ENCODE measurements at places on chromosomes 6 and 20.

- peak; percentile 23 for DNase-seq
These were observed 81.0 kb upstream of the ASF1A start for GRCh38 chr6:118812970-118813369.

DNA sequence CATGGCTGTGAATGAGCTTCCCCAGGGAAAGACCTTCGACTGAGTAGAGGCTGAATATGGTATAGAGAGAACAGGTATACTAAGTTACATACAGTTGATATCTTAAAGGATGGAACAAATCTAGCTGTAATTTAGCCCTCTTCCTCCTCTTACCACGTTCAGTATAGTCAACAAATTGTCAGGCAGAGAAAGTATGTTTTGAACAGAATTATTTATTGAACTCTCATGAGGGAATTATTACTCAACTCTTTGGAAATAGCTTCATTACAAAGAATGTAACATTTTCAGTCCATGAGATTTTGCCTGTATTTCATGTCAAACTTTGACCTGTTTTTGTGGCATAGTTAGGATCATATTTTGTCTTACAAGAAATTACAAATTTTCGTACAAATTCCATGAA, 63.0 kb downstream of the SH3BGRL2 start:
- DNase-seq = no peak

DNA sequence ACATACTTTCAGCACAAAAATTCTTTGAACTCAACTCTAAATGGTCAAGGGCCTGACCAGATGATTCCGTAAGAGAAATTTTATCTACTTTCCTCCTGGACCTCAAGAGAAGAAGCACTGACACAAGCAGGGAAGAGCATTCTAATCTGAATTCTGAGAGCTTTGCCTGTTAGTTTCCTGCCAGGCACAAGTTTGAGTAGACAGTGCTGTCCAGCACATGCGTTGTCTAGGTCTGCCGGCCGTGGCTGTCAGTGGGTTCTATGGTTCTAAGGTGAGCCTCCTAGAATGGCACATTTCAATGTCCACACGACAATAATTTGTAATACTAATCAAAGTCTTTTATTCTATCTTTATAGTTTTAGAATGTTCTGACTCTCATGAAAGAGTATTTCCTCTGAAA, 91.9 kb downstream of the RFPL4B start:
- no peak for DNase-seq

DNA sequence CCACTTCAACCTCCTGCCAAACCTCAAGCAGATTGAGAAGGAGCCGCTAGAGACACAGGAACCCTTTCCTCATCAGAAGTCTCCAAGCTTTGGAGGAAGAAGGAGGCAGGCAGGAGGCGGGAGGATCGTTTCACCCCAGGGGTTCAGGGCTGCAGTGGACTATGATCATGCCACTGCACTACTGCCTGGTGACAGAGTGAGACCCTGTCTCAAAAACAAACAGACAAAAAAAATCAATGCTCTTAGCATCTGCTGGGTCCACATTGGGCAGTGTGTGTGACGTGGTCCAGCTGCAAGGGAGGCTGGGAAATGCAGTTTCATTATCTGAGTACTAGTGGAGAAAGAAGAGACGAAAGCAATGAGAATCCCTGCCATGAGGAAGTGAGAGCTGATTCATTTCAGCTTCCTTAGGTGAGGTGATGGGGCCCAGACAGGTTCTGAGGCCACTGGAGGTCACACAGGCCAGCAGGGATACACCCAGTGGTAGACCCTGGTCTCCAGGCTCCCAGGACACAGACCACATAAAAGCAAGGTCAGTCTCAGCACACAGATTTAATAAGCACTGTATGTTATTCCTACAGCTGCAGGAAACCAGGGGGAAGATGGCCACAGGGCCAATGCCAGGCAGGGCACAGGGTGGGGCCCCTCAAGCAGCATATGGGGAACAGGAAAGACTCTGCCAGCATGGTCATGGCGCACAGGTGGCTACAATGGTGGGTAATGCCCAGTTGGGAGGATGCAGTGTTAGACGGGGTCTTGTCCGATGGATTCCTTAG, 4.3 kb downstream of the GFRA4 start:
- no peak for DNase-seq

DNA sequence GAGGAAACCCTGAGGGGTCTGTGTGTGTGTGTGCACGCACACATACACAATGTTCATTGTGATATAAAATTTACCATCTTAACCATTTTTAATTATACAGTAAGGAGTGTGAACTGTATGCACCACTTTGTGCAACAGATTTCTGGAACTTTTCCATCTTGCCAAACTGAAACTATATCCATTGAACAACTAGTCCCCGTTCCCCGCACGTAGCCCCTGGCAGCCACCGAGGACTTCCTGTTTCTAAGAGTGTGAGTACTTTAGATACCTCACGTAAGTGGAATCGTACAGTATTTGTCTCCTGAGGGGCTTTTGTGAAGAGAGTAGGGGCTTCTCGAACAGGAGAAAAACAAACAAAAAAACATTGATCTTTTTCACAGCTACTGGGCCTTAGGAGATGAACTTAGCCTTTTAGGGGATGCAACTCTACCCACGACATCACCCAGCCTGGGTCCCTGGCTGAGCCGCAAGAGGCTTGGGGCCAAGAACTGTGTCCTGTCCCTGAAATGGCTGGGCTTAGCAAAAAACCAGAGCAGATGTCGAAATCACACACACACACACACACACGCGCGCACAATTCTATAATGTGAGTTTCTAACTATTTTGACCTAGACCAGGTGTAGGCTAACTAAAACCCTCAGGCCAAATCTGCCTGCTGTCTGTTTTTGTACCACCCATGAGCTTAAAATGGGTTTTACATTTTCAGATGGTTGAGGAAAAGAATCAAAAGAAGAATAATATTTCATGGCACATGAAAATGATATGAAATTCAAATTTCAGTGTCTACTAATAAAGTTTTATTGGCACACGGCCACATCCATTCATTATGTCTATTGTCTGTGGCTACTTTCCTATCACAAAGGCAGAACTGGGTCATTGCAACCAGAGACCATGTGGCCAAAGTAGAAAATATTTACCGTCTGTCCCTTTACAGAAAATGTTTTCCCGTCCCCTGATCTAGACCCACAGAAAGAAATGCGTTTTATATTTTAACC, 144.2 kb downstream of the EYA2 start:
- no peak for DNase-seq

GRCh38 chr6:125306756-125307149, 5.0 kb upstream of the HDDC2 start:
- DNase-seq = no peak

DNA sequence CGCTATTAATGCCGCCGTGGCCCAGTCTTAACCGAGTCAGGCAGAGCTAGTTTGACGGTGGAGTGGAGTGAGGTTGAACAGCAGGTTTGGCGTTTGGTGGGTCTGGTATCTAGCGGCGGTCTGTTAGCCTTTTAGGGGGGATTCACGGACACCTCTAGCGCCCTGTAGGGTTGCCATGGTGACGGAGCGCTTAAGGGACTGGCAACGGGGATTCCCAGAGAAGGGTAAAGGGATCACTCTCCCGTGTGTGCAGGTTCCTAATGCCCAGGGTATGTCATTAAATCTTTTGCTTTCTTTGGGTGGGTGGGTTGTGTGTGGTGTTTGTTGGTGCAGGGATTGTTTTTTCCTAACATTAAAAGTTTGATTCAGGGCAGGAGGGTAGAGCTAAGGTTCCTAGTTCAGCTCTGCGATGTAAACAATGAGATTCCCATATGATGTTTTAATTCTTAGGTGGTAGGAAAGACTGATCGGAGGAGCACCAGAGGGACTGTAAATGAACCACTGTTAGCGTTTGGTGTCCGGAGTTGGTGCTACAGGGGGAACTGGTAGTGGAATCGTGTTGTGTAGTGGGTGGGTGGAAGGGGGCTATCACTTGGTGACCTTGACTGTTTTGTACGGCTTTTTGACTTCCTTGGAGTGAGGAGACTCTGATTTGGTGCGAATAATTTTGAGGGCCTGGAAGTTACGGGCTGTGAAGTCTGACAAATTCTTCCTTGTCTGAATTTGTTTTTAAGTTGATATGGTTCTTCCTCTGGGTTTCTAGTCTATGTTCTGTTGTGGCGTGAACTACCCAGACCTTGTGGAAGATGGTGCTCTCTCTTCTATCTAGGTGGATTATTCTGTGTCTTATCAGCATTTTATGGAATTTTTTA, 5.0 kb downstream of the BRD2 start:
- DNase-seq = no peak

- DNase-seq = no peak
These were observed 29.3 kb upstream of the LOC128125822 start for GRCh38 chr6:63543001-63543400.

GRCh38 chr6:41577356-41578216, 31.4 kb downstream of the FOXP4 start:
- DNase-seq = peak; percentile 62

GRCh38 chr6:28485482-28485881, 30.1 kb downstream of the GPX6 start:
- DNase-seq = no peak

DNA sequence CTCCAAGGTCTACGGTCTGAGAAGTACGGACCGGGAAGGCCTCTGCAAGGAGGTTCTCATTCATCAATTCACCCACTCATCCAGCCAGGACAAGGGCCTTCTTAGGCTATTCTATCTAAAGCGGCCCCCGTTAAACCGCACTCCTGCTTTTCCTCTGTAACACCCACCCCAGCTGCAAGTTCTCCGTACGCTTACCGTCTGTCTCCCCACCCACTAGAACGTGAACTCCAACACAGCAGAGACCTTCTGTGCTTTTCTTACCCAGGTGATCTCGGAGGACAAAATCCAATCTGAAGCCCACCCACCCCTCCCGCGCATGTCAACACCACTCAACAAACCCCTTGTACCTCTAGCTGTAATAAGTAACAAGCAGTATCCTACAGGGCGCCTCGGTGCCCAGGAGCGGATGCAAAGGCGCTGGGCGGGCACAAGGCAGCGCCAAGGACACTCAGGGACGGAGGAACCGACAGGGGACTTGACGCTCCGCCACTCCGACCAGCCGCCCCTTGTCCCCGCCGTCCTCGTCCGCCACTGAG, 351 bp downstream of the AURKA start:
- DNase-seq = no peak

- peak; percentile 55 for DNase-seq
These were observed 163.9 kb upstream of the STXBP5 start for GRCh38 chr6:147040121-147040910.

GRCh38 chr6:142374965-142375733, 73.3 kb downstream of the ADGRG6 start:
- DNase-seq = peak; percentile 59

DNA sequence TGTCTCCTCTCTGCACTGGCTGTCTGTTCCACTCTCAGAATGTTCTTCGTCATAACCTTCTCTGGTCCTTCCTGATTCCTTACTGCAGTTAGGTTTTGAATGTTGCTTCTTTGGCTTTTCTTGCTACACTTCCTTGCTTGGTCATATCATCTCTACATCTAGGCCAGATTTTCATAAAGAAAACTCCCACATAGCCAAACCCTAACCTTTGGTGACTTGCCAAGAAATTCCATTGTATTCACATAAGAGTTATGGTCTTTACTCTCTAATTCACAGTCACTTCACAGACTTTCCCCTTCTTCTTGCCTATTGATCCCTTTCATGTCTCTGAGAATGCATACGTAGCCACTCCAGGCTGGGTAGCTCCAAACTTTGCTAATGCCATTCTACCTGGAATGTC, 41.9 kb upstream of the SIM1 start:
- no peak for DNase-seq

DNA sequence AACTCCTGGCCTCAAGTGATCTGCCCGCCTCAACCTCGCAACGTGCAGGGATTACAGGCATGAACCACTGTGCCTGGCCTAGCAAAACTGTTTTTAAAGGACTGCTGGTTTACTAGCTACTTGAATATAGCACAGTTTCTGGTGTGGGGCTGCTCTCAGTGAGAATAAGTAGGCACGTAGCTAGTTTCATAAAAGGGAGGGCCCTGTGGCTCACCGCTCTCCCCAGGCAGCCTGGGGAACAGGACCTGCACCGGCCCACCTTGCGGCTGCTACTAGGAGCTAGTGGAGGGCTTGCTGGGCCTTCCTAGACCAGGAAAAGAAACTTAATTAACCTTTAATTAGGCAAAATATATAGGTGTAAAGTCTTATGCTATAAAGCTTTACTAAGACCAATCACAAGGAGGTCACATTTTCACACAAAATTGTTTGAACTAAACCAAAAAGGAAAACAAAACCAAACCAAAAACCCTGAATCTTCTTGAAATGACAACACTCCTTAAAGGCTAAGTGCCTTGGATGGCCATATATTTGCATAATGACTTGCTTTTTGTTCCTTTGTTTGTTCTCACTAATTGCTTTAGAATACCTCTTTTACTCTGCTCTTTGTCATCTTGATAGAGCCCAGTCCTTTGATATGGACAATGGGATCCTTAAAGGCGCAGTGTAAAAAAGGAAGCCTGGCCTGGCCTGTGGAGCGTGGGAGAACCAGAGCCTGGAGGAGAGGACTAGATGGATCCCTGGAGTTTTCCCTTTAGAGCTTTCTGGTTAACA, 69.5 kb upstream of the SAMD5 start:
- DNase-seq = no peak

GRCh38 chr6:42694586-42694985, 27.8 kb downstream of the PRPH2 start:
- peak; percentile 84 for DNase-seq

DNA sequence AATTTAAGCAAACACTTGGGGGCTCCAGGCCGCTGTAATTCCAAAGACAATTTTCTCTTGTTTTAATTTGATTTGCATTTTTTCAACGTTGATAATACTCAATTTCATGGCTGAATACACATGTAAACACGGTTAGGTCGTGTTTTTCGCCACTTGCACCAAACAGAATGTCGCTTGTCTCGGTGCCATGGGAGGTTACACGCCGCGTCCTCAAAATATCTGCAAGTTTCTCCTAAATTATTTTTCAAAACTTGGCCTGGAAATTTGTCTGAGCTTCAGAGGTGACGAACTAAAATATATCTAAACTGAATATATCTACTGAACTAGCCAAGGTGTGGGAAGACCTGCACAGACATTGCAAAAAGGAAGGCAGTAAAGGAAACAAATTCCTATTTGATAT, 15.0 kb downstream of the FOXA2 start:
- no peak for DNase-seq

GRCh38 chr6:119501798-119502483, 152.4 kb upstream of the MAN1A1 start:
- no peak for DNase-seq

GRCh38 chr6:37612475-37612874, 85.2 kb downstream of the MDGA1 start:
- DNase-seq = peak; percentile 34

DNA sequence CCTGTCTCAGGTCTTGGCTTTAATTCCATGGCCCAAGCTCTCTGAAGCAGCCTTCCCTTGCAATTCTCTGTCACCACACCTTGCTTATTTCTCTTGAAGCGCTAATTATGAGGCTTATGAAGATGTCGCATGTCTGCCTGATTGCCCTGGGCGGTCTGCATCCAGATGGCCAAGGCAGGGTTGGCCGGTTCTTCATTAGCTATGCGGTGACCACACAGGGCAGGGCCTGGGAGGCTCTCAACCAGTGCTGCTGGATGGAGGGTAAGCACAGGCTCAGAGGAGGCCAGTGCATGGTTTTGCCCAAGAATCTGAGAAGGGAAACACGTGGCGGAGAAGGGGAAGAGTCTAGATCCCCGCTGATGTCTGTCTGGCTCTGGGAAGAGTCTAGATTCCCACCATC, 528.7 kb downstream of the CDH26 start:
- DNase-seq = no peak
